ENCODE measurements at places on chromosomes 1 and 21. TPM values are rescaled to one million over a fixed set of nuclear protein-coding genes. Genes with fewer than 3 reads are reported as not detected.

- H3K27me3 ChIP-seq, result no peaks in the 10 kb centered on the region
- no peak overlapping the region for H3K27ac ChIP-seq
- no peaks in the 10 kb centered on the region for H3K36me3 ChIP-seq
- H3K4me3 ChIP-seq, result no peak overlapping the region
These were observed 1629.3 kb downstream of the MRPL39 start for GRCh38 chr21:23977971-23978370.

DNA sequence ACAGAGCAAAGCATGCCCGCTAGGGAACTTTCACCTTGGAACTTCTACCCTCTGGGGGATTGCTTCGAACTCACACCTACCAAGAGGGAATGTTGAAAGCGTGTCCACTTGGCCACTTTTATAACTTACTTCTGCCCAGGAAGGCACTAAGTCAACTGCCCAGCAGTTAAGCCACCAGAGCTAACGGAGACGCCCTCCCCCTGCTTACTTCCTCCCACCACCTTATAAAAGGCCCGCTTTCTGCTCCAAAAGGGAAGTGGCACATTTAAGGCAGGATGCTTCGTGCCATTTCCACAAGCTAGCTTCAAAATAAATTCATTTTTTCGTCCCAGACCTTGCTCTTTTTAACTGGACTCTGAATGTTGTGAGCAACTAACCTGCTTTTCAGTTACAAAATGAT, 3.2 kb upstream of the AK2 start:
- H3K27me3 ChIP-seq, result peaks cover 8% of the 10 kb centered on the region
- no peak overlapping the region for H3K4me3 ChIP-seq
- DNase-seq, result no peak
- no peaks in the 10 kb centered on the region for H3K36me3 ChIP-seq

The PRKAB2 gene
- 27.3 TPM for total RNA-seq

The F11R gene
- total RNA-seq, result 194 TPM

DNA sequence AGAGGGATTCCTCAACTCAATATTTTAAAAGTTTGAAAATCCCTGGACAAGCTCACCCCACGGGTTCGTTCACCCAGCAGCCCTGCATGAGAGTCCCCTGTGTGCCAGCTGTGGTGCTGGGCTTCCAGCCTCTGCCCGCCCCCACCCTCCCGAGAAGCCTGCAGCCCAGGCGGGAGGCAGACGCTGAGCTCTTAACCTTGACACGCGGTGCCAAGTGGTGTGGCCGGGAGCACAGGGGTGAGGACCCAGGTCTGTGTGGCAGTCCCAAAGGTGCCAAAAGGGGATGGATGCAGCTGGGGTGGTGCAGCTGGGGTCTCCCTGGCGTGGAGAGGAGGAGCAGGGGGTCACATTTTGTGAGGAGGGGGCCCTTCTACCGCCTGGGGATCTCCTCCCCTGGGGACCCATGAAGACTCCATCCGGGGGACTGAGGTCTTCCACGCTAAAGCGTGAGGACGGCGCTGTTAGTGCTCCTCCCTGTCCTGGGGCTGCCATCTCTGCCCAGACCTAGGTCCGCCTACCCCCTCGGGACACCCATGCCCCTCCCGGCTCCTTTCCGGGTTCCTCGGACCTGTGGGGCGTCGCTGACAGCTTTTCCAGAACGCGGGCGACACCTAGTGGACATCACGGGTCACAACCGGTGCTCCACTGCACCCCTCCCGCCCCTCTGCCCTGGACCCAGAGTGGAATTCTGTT, 12.9 kb downstream of the PLA2G2F start:
- H3K4me1 ChIP-seq, result peaks cover 9% of the 10 kb centered on the region
- no peaks in the 10 kb centered on the region for H3K36me3 ChIP-seq
- no peaks in the 10 kb centered on the region for H3K27me3 ChIP-seq
- H3K27ac ChIP-seq, result no peak overlapping the region
- H3K4me3 ChIP-seq, result peak overlapping the region; percentile 51

DNA sequence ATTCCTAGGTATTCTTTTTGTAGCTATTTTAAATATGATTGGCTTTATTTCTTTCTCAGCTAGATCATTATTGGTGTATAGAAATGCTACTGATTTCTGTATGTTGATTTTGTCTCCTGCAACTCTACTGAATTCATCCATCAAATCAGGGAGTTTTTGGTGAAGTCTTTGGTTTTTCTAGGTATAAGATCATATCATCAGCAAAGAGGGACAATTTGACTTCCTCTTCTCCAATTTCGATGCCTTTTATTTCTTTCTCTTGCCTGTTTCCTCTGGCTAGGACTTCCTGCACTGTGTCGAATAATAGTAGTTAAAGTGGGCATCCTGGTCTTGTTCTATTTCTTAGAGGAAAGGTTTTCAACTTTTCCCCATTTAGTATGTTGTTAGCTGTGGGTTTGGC, 27.5 kb upstream of the PRKACB start:
- no peak overlapping the region for H3K4me3 ChIP-seq
- H3K36me3 ChIP-seq, result no peaks in the 10 kb centered on the region
- peaks cover 5% of the 10 kb centered on the region for H3K4me1 ChIP-seq
- H3K27ac ChIP-seq, result no peak overlapping the region
- no peak for DNase-seq

Measured in GM23338 (cell line).